SK-N-DZ (cell line): ENCODE measurements at places on chromosomes 12 and 14.
A peak's percentile ranks its signal among the peaks of the same experiment; 100 is the strongest.

GRCh38 chr12:122081697-122082221 lies 3.2 kb downstream of the MLXIP start:
- DNase-seq = no peak

DNA sequence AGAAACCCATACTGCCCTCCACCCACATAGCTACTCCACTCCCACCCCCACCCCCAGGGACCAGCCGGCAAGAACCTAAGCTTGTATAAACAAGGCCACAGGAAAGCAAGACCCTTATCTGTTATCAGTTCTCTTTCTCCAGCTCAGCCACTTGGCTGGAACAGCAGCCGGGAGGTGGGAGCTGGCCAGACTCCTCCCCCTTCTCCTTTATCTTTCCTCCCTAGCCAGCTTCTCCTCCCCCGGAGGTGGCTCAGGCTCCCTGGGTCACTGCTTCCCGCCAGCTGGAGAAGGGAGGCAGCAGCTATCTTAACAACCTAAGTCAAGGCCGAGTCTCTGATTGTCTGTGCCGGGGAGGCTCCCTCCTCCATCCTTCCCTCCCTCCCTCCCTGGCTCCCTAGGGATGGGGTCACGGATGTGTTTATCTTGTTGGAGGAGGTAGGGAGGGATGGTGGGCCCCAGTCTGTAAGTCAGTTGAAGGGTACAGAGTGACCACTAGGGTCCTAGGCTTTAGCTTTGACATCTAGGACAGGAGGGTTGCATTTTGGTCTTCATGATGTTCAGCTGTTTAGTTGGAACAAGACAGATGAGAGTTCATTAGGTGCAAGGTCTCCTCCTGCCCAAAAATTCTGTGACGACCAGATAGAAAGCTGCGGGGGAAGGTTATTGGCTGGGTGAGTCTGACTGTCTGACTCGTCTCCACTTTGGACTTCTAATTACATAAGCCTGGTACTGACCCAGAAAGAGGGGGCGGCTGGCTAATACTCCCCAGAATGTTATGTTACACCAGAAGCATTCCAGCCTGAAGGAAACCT lies 29.7 kb downstream of the ZFP36L1 start:
- DNase-seq = peak; percentile 95

- DNase-seq = no peak
Observed at GRCh38 chr12:43407816-43408645, 144.0 kb downstream of the ADAMTS20 start.

DNA sequence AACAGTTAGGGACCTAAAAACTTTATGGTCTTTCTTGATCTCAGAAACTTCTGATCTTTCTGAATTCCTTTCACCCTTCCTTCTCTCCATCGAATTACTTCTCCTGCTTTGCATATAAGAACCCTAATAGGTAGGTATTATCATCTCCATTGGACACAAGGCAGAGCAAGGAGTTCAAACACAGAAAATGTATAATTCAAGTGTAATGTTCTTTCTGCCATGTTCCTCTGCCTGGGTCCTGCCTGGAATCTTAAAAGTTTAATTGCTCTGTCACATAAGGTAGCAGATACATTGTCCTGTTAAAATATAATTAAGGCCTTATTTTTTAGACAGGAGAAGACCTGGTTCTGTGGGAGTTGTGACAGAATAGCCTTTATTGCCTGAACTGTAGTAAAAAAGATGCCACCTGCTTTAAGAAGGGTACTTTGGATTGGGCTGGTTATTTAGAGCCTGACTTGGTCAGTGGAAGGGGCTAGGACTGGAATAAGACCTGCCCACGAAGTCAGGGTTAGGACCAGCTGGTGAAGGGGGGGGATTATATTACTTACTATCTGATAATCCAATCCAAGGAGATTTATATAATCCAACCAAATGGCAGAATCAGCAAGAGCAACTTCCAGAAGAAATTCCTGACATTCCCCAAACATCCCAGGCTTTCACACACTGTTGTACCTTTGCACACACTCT lies 10.4 kb downstream of the G2E3 start:
- DNase-seq = no peak

GRCh38 chr12:668090-668481 lies 4.8 kb upstream of the NINJ2 start:
- DNase-seq = no peak

DNA sequence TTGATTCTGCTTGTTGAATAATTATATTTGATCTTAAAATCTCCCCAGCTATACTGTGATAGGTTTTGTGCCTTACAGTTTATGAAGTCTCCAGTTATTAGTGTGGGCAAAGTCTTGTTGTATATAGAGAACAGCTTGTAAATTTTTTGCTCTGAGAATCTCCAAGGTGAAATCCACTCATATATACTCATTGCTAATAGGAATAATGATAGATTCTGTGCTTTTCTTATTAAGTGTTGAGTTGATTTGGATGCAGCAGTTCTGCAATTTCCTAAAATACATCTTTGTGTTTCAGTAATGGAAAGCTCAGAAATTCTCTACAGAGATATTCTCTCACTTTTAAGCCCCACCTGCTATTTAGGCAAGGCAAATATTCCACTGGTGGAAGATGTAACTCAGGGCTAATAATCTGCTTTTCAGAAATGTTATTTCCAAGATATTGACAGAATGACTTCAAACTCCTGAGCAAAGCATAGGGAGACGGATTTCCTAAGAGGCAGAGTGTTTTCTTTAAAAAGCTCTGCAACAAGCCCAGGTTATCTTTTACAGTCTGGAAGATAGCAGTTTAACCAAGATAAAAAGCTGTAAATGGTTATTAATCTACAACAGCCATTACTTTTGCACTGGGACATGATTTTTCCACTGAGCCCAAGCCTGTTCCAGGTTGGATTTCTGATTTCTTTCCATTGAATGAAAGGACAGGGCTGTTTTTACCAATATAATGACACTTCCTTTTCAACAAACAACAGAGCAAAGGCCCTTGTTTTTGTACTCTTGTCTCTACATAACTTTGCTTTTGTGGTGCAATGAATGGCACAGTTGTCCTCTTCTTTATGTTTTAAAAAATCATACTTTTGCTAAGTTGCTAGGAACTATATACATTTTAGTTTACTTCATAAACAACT lies 239.9 kb upstream of the ATP2B1 start:
- no peak for DNase-seq

DNA sequence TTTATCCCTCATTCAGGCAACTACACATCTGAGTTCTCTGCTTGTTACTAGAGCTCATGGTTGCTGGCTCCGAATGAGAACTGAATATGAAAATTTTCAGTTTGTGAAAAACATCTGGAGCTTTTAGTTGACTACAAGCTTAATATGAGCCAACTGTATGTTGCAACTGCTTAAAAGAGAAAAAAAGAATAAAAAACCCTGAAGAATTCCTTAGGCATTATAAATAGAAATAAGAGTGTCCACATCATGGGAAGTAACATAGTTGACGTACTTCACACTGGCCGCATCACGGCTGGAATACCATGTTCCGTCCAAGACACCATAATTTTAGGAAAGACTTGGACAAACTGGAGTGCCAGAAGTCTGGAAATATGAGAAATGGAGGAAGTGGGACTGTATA lies 57.9 kb downstream of the PDE3A start:
- no peak for DNase-seq

- DNase-seq = peak; percentile 95
Observed at GRCh38 chr12:50222275-50222783, 55.2 kb upstream of the CERS5 start.

- no peak for DNase-seq
Observed at GRCh38 chr12:94922561-94922960, 80.9 kb downstream of the NDUFA12 start.
